Activated T-cell treated with anti-CD3 and anti-CD28 coated beads, Interleukin-2, amount 50 U/mL, for 72 hours (primary cell): ENCODE measurements at places on chromosomes 7 and 10.

GRCh38 chr10:34489411-34489810 lies 325.7 kb downstream of the PARD3 start:
- DNase-seq = no peak

- DNase-seq = no peak
These were observed 3.0 kb upstream of the SND1 start for GRCh38 chr7:127648986-127649385.

DNA sequence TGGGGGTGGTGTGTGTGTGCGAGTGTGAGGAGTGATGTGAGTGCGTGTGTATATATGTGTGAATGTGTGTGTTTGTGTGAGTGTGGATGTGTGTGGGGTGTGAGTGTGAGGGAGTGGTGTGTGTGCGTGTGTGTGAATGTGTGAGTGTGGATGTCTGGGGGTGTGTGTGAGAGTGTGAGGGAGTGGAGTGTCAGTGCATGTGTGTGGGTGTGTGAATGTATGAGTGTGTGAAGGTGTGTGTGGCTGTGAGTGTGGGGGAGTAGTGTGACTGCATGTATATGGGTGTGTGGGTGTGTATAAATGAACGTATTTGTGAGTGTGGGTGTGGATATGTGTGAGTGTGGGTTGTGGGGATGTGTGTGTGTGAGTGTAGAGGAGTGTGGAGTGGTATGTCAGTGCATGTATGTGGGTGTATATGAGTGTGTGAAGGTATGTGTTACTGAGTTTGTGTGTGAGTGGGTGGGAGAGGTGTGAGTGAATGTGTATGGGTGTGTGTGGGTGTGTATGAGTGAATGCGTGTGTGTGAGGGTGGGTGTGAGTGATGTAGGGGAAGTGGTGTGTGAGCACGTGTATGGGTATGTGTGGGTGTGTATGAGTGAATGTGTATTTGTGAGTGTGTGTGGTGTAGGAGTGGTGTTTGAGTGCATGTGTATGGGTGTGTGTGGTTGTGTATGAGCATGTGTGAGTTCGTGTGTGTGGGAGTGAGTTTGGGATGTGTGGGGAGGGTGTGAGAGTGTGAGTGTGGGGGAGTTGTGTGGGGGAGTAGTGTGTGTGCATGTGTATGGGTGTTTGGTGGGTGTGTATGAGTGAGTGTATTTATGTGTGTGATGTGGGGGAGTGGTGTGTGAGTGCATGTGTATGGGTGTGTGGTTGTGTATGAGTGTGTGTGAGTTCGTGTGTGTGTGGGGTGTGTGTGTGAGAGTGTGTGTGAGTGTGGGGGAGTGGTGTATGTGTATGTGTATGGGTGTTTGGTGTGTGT lies 28.5 kb upstream of the NUB1 start:
- DNase-seq = no peak

GRCh38 chr10:8393531-8393930 lies 339.0 kb downstream of the GATA3 start:
- DNase-seq = no peak
